ENCODE measurements at places on chromosomes 4 and X. TPM values are rescaled to one million over a fixed set of nuclear protein-coding genes. Genes with fewer than 3 reads are reported as not detected.

DNA sequence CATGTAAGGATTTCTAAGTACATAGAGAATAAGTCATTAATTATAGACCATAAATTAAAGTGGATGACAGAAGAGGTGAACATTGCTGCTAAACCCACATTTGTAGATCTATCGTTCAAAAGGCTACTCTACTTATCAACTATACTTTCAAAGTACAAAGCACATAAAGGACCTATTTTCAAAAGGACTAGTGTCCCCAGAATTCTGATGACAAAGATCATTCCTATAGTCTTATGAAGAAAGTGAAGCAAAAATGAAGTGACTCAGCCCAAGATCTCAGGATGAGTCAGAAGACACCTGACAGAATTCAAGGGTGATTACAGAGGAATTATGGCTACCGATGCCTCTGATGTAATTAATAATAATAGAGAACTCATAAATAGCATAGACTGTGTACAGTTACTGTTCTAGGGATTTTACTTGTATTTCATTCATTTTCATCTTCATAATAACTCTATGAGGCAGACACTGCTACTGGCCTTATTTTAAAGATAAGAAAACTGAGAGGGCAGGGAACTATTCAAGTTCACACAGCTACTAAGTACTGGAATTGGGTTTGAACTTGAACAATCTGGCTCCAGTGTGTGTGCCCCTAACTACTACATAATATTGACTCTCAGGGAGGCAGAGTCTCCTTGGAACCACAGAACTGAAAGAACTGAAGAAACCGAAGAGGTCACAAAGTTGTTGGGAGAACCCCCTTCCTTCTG, 17.1 kb downstream of the USP46 start:
- peak; percentile 62 for DNase-seq

DNA sequence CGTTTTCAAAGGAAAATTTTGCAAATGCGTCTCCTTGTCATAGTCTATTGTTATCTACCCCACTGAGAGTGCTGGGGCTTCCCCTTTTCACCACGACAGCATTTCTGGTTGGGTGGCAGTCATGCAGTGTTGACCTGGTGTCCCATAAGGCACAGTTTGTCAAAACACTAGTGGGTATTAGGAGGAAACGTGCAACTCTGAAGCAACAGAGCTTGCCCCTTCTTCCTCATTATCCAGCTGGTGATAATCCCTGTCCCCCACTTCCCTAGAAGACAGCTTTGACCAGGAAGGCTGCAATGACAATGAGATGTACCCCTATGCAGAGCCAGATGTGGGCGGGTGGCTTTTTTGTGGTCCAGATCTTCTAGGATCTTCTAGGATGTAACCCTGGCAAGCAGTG, 1.8 kb downstream of the TBC1D1 start:
- no peak for DNase-seq

The HCFC1 gene
- total RNA-seq, result 15.9 TPM

GRCh38 chr4:178941975-178942374, 1499.7 kb upstream of the AGA start:
- DNase-seq, result no peak

DNA sequence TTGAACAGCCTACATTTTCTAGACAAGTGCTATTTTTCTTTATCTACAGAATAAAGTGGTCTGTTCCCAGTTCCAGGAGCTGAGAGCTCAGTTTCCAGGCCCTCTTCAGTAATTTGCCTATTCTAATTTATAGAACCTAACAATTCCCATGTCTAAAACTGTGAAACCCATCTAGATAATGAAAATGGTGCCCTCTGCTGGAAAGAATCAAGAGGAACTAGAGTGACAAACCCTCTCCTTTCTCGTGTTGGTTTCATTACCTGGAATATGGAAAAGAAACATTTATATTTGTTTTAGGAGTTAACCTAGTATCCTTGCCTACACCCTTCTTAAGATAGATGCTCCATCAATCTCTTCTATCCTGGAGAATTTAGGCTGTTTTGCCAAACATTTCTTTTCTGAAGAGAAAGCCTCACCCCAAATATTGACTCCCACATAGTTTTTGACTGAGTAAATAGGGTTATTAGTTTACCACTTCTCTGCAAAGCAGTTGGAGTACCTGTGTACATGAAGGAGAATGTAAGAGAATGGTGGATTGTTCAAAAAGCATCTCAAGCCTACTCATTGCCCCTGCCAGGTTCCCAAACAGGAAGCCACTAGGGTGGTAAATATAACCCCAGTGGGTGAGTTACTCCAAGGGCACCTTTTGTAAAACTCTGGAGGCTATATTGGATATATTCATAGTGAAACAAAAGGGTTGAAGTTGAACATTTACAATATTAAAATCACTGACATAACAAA, 121.6 kb downstream of the RASL11B start:
- peak; percentile 56 for DNase-seq

- DNase-seq, result no peak
Measured at GRCh38 chrX:97320305-97320704, 436.6 kb downstream of the RPA4 start.
